Breast epithelium (tissue), 4 donors: ENCODE measurements at places on chromosomes 6 and 20.

DNA sequence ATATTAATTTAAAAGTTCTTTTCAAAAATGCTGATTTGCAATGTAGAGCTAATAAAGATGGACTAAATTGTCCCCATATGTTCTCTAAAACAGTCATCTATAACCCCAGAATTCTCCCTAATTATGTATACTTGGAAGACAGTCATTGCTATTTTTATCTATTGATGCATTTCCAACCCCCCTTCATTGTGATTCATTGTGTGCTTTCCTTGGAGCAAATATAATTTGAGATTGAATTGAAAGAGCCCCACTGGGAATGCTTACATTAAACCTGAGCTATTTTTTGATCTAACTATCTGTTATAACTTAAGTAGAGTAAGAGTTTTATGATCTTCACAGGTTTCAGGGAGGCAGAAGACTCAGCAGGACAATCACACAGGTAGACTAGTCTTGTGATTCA is 73.7 kb upstream of the PTCHD4 start:
- no peak for DNase-seq

- no peak for DNase-seq
Measured at GRCh38 chr20:4151991-4152695, 136.8 kb upstream of the RNF24 start.

DNA sequence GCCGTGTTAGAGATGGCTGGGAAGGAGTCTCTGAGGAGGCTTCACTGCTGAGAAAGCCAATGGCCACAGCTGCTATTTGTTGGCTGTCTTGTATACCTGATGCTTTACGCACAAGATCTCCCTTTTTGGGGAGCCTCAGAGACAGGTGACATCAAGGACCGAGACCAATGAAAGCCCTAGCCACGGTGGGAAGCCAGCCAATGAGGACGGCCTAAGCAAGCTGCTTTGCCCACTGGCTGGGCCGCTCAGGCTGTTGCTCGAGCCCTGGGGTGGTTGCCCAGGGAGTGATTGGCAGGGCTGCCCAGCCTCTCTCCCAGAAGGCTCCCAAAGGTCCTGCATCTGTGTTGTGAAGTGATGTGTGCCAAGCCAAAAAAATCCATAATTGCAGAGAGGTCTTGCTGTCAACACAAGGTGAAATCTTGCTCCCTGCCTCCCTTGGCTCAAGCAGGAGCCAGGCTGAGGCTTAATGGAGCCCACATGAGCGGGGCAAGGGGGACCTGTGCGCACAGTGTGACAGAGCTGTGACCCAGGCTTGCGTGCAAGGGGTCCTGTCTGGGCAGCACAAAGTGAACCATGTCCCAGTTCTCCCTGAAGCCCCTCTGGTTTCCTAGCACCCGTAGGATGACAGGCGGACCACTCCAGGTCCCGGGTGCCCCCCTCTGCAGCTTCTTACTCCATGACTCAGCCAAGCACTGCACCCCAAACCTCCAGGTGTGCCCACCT is 4.3 kb downstream of the MMP24OS start:
- DNase-seq, result no peak

DNA sequence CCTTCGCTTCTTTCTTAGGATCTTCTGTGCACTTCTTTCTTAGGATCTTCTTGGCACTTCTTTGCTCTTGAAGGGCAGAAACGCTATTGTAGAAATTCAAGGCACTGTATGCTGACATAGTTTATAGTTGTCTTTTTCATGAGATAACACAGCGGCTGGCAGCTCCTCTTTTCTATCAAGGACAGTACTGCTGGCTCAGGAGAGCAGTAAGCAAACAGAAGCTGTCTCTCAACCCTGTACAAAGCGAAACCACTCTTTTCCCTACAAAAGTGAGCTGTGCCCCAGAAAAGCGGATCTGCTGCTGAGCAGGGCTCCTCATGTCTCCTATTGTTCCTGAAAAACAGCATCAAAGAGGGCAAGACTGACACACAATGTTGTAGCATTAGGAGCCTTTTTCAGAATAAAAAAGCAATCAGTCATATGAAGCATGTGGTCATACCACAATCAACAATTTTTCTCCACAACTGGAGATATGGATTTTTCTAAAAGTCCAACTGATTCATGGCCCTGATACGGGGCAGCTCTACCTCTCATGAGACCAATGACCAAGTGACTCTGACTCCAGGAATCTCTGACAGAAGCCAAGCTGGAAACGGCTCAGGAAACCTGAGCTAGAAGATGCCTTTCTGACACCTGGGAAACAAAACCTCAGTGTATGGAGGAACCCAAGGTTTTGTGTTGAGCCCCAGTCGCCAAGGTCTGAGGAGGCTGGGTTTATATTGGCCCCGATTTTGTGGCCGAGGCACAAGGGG is 255.9 kb downstream of the ESR1 start:
- DNase-seq, result no peak

DNA sequence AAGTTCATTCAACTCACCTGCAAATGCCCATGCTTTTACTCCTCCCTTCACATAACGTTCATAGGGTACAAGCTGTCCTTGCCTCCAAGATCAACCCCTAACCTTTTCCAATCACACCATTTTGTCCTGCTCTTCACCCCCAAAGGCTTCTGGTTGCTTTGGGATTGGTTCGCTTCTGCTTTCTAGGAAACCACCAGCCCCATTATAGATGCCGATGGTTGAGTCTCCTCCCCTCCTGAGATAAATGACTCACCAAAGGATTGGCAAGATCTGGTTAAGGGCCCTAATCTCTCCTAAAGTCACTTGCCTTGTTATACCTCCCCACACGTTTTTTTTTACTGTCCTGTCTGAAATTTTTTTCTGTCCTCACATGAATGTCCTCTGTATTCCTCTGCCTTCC is 311.4 kb downstream of the HACE1 start:
- DNase-seq, result no peak

GRCh38 chr20:48390981-48391380 is 436.8 kb downstream of the PREX1 start:
- no peak for DNase-seq

- DNase-seq, result no peak
Measured at GRCh38 chr6:6556738-6557503, 31.6 kb upstream of the LY86 start.

DNA sequence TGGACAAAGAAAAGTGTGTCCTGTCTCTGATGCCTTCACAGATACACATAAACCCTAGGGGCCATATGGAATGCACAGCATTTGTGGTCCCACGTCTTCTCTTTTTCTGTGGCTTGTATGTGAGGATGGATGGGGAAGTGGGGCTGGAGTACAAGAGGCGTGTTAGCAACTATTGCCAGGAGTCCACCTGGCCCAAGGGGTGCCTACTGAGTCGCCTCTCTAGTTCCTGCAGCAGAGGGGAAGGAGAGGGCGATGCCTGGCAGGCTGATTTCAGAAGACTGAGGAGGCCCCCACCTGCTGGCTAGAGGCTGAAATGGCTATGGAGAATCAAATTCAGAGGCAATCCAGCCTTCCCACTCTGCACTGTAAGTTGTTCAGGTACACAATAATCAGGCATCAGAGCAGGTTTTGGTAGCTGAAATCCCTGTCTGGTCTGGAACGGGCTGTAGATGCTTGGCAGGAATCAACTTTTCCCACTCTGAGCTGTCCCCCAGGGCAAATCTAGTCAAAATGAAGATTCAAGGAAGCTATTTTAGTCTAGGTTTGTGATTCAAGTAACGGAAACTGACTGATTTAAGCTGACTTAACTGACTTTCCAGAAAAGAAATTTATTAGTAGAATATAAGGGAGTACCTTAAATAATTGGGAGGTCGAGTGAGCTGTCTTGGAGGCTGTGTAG is 14.9 kb upstream of the PPARD start:
- DNase-seq, result no peak

GRCh38 chr6:150211700-150212511 is 69.1 kb downstream of the PPP1R14C start:
- DNase-seq, result no peak

- no peak for DNase-seq
Measured at GRCh38 chr20:33790566-33790965, 20.6 kb upstream of the CHMP4B start.

DNA sequence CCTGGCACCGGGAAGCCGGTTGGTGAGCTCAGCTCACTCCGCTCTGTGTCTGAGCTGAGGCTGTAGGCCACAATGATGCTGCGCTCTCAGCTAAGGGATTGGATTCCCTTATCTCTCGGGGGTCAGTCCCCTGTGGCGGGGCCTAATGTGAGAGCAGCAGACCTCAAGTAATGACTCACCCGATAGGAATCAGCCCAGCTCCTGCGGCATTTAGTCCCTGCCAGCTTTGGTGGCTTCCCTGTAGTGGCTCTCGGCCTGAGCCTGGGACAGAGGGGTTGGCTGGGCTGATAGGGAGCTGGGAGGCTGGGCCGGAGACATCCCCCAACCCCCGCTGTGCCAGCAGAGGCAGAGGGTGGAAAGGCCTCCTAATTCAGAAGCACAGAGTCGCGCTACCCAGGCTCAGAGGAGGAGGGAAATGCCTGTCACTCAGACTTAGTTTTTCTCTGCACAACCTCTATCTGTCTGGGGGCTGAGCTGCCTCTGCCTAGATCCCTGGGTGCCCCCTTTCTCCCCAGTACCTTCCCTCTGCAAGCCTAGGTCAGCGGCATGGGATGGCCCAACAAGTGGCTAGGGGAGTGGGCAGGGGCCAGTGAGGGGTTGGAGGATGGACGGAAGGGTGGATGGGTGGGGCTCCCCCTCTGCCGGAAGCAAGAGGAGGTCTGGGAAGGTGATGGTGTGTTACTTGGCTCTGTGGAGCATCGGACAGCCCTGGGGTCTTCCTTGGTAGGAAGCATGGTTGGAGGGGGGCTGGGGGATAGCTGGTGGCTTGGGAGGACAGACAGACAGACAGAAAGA is 92.2 kb downstream of the CDH22 start:
- DNase-seq, result no peak

DNA sequence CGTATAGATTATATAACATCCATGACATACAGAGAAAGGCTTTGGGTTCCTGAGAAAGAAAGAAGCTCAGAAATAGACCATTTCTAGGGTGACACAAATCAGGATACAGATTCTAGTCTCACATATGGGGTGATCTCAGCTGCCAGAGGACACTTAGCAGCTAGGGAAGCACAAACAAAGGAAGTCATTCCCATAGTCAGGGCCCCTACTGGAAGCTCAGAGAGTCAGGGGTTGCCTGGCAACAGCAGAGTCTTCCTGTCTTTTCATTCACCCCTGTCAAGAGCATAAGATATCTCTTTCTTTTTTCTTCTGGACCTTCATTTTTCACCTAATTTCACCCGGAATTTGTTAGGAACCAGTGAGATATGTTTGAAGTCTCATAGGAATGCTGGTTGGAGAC is 81.9 kb upstream of the IYD start:
- DNase-seq, result no peak

DNA sequence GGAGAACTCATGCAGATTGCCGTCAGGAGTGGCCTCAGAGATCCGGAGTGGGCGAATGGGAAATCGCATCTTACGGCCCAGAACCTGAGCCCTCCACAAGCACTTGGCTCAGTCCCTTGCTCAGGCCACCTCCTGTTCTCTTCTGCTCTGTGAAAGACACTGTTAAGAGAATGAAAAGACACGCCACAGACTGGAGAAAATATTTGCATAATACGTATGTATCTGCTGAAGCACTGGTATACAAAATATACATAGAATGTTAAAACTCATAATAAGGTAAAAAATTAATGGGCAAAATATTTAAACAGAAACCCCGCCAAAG is 838 bp upstream of the POM121L2 start:
- no peak for DNase-seq

GRCh38 chr20:32718749-32719348 is 24.4 kb downstream of the COMMD7 start:
- no peak for DNase-seq

DNA sequence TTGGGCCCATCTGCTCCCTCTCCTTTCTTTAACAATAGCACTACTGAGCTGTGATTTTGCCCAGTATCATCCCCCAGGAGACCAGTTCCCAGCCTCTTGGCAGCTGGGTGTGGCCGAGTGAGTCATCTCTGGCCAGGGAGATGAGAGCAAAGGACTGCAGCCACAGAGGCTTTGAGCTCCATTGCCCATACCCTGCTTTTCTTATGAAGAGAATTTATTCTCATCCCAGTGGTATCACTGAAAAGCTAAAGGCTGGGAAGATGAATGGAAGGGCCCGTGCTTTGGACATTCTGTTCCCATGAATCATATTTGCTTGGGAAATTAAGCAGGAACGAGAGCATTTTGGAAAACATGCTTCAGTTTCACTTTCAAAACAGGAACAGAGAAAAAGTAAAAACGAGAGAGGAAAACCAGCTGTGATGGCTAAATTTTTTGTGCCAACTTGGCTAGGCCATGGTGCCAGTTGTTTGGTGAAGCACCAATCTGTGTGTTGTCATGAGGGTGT is 14.9 kb downstream of the CST3 start:
- peak; percentile 64 for DNase-seq

GRCh38 chr20:17969278-17969883 is 563 bp downstream of the MGME1 start:
- peak; percentile 39 for DNase-seq

GRCh38 chr6:149057464-149057840 is 260.1 kb upstream of the TAB2 start:
- no peak for DNase-seq

DNA sequence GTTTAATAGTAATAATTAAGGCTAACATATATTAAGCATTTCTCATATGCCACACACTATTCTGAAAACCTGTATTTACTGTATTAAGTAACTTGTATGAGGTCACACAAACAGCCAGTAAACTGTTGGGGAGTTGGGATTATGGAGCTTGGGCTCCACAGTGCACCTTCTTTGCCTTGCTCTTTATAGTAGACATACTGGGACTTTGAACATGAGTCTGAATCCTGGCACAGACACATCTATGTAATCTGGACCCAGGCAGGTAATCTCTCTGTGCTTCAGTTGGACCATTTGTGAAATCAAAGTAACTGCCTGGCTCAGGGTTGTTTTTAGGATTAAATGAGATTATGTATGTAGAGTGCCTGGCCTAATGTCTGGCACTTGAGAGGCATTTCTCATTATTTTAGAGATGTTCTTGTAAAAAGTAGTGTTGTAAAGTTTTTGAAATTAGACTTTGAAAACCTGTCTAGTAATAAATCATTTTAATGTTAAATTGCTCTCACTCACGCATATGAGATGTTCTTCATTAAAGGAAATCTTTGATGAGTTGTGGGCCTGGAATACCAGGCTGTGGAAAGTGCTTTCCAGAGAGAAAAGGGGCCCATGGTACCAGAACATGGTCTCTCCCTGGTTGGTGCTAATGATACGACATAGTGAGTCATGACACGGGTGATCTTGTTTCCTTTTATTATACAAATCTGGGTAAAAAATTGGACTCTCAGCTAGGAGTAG is 34.3 kb downstream of the LRRC1 start:
- DNase-seq, result no peak
